ENCODE measurements at places on chromosomes 1 and 21.

DNA sequence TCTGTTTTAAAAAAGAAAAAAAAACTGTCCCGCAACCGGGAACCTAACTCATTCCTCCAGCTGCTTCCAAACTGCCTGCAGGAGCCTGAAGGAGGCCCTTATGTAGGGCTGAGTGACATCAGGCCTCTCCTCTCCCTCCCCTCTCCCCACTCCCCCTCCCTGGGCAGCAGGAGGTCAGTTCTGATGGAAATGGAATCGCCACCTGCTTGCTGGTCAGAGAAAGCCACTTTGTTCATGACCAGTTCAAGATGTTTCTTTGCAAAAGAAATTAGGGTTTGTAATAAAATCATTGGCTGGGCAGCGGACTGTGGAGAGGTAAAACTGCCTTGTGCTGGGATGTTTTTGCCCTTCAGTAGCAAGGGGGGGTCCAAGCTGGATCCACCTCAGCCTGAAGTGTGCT, at the start of gene MAP1LC3C:
Gene MAP1LC3C (minus strand): TSS at position 73 of the 400 bp plus-strand sequence. CDS start 90 bp downstream, outside the sequence.
- DNase-seq, result no peak

DNA sequence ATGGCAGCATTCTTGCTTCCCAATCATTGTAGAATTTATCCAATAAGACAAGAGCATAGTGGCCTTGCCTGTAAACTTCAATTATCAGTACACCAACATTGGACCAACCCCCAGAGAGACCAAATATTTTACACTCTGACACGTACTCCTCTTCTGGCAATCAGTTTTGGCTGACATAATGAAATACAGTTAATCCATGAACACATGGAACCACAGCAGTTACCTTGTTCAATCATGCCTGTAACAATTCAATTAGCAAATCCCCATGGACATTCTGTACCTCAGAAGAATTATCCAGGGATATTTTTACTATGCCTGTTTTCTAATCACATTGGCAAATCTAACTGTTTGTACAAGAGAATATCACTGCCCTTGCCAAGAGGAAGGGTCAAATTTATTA, 2162.0 kb downstream of the MRPL39 start:
- no peak for DNase-seq

DNA sequence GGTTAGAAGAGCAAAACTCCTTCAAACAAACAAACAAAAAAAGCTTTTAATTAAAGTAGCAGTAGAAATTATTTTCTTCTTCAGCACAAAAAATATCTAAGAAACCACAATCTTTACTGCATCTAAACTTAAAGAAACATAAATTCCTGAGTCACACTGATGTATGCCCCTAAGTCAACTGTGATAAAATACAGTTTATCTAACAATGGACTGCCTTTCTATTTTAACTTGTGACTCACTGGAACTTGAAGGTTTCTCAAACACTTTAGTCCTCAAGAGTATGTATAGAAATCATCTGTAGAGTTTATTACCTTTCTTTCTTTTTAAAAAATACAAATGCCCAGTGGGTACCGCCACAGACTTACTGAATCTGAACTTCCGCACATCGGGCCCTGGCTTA, 86.2 kb downstream of the LBR start:
- DNase-seq, result no peak

DNA sequence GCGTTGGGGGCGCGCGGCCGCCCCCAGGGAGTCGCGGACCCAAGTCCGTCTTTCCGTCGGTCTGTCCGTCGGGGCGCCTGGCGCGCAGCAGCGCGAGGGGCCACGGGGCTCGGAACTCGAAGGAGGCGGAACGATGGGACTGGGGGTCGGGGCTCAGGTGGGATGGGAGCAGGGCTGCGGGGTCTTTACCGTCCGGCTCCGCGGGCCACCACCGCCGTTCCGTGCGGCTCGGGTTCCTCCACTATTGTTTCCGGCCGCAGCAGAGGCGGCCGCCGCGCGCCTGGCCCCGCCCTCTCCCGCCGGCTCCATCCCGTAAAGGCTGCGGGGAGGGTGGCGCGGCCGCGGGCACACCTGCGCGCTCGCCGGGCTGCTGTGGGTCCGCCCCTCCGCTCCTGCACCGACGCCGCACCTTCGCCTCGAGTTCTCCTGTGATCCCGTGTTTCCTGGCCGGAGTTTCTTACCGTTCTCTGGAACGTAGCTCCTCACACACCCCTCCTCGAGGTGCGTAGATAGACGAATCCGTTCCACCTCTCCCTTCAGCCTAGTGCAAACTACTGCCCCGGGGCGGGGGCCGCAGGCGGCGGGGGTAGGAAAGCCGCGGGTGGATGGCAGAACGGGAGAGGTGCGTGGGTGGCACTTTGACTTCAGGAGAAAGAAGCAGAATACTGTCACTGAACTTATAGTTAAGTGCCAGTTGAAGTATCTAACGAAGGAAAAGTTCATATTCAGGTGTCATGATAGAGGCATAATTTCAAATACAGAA, at the start of gene C21orf91:
Gene C21orf91 (minus strand): TSS at position 243 of the 763 bp plus-strand sequence. CDS start 1,038 bp downstream, outside the sequence.
- DNase-seq, result no peak

DNA sequence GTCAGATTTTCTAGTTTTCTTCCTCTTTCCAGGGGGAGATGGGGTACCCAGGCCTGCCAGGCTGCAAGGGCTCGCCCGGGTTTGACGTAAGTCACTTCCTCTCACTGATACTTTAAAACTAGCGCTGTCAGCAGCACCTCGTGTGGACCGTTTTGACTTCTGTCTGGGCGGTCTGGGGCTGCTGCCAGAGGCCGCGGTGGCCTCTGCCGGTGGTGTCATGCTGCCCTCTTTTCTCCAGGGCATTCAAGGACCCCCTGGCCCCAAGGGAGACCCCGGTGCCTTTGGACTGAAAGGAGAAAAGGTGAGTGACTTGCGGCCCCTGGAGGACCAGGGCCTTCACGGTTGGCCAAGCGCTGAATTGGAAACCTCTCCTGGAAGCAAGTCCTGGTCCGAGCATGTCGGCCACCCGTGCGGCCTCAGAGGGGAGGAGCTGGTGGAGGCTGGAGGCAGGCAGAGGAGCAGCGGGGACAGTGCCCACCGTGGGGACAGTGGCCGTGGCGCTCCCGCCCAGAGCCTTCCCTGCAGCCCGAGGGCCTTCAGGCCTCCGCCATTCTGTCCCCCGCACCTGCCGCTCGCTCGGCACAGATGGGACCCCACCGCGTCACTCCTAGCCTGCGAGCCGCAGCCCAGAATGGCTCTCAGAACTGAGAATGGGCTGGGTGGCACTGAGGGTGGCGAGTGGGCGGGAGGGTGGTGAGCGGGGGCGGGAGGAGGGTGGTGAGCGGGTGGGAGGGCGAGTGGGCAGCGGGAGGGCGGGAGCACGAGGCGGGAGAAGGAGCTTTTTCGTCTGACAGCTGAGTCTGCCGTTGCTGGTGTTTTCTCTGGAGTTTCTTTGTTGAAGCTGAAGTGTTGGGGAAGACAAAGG, 9.4 kb downstream of the COL6A1 start:
- peak; percentile 83 for DNase-seq

- DNase-seq, result no peak
Observed at GRCh38 chr21:45877821-45878469, 103.6 kb upstream of the COL6A1 start.

GRCh38 chr1:14390816-14391215, 207.7 kb upstream of the KAZN start:
- no peak for DNase-seq

- DNase-seq, result no peak
Observed at GRCh38 chr1:229600229-229600628, 25.7 kb downstream of the TAF5L start.

DNA sequence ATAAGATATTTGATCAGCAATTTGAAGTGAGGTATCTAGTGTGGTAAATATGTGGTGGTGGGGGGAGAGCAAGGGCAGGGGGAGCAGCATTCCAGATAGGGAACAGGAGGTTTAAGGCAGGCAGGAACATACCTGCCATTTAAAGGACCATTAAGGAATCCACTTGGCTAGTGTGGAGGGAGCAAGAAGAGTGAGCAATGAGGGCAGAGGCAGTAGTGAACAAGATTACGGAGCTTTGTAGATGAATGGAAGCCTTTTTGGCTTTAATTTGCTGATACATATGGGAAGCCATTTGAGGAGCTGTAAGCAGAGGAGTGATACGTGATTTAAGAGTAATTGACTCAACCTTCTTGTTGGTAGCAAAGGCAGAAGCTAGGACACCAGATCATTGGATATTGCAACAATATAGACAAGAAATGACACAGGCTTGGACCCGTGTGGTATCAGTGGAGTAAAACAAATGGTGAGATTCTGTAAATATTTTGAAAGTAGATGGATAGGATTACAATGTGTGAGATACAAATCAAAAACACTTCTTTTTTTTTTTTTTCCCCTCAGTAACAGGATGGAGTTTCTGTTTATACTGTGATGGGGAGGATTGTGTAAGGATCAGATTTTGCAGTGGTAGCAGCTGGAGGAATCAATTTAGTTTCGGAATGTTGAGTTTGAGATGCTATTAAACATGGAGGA, 73.8 kb upstream of the B3GALT2 start:
- no peak for DNase-seq

- no peak for DNase-seq
Observed at GRCh38 chr21:31987696-31988095, 114.9 kb downstream of the HUNK start.
